ENCODE measurements at places on chromosomes 5 and 9.

GRCh38 chr9:22922222-22922621 is 475.6 kb downstream of the DMRTA1 start:
- DNase-seq: no peak

- no peak for DNase-seq
Measured at GRCh38 chr9:125630436-125630835, 76.6 kb downstream of the MAPKAP1 start.

- DNase-seq: no peak
Measured at GRCh38 chr5:123856766-123857165, 344.8 kb downstream of the CSNK1G3 start.

DNA sequence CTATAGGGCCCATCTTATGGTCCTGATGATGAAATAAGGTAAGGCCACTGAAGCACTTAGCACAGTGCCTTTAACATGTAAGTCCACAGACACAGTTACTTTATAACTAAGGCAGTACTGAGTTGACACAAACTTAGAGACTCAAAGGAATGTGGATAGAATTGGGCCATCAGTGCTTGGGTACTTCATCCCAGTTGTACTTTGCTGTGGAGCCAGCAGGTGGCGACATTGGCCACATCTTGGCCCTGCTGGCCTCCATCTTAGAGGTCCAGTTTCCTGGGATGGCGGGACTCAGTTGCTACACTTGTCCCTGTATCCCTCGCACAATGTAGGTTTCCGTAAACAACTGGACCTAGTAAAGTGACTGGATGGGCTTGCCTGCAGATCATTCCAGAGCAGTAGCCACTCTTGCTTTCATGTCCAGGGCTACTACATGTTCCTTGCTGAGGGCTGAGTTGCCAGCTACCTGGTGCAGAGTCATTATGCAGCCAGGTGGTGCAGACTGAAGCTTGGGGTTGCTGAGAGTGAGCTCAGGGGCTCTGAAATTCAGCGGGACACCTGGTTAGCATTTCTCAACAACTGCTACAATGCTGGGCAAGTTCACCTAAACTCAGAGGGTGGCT is 10.6 kb downstream of the MTAP start:
- peak; percentile 67 for DNase-seq

DNA sequence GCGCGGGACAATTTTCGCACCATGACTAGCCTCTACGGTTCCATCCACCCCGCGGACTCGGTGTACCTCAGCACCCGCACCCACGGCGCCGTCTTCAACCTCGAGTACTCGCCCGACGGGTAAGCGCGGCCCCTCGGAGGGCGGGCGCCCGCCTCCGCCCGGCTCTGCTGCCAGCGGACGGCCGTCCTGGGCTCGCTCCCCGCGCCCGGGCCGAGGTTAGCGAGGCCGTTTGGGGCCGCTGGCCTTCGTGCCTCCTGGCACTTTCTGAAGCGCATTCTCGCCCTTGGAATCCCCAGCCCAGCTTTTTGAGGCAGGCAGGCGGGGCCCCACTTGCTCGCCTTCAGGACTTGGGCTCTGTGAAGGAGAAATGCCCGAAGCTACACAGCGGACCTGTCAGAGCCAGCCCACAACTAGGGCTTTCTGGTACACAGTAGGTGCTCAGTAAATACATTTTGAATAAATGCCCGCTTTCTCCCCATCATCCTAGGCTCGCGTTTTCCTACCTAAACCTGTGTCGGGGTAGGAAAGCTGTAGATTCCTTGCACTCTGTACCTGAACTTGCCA is 772 bp downstream of the DCAF10 start:
- DNase-seq: peak; percentile 31

DNA sequence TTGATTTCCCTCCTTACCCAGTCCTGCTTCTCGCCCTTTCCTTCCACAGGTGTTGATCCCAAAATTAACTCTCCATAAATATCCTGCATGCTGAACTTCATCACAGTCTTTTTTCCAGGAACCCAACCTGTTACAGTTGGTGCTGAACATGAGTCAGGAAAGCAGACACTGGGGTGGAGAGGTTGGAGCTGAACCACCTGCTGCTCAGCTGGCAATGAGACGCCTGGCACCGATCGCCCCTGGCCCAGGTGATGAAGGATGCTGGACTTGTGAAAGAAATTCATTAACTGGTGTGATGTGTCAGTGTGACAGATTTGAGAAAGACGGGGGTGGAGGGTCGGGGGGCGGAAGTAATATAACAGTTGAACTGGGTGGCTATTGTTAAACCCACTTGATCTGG is 30.6 kb downstream of the CPLX2 start:
- no peak for DNase-seq

- no peak for DNase-seq
Measured at GRCh38 chr5:116004248-116004647, 28.0 kb upstream of the ARL14EPL start.

- peak; percentile 32 for DNase-seq
Measured at GRCh38 chr5:82560561-82560960, 282.4 kb upstream of the RPS23 start.

GRCh38 chr9:81103597-81104471 is 585.5 kb downstream of the TLE1 start:
- no peak for DNase-seq

GRCh38 chr9:14994738-14995137 is 84.5 kb upstream of the FREM1 start:
- no peak for DNase-seq

DNA sequence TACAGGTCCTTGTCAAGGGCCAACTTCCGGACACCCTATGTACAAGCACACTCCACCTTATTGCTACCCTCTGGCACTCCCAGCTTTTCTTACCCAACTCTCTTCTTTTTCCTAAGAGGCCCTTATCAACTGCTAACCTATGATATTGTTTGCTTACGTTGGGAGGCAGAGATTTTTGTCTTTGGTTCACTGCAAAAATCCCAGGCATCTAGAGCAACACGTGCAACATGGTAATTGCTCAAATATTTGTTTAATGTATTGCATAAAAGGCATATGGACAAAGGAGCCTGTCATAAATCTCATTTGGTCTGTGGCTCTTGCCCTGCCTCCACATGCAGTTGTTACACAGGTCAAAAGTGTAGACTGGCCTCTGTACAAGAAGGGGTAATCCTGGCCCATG is 35.8 kb upstream of the ATP10B start:
- DNase-seq: no peak

DNA sequence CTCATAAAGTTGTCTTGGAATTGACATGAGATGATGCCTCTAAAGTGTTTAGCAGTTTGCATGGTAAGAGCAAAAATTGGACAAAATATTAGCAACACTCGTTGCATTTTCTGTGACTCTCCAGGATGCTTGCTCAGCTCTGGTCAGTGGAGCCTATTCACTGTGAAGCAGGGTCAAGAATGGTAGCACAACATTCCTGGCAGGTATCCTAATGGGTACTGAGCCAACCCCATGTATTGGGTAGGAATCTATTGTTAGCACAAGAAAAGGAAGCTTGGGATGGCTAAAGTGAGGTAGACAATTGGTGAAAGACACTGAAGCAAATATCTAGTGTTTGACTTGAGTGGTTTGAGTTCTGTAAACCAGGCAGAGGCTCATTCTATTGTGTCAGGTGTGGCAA is 10.4 kb upstream of the ACTBL2 start:
- DNase-seq: no peak

GRCh38 chr5:57176350-57176857 is 2.5 kb downstream of the GPBP1 start:
- DNase-seq: peak; percentile 78

DNA sequence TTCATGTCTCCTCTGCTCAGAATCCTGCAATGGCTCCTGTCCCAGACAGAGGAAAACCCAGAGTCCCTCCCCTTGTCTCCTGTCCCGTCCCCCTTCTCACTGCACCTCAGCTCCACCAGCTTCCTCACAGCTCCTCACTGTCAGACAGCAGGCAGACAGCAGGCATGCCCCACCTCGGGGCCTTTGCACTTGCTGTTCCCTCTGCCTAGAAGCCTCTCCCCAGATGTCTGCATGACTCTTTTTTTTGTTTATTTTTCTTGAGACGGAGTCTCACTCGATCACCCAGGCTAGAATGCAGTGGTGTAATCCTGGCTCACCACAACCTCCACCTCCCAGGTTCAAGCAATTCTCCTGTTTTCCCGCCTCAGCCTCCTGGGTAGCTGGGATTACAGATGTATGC is 8.8 kb upstream of the SLC6A7 start:
- DNase-seq: no peak

DNA sequence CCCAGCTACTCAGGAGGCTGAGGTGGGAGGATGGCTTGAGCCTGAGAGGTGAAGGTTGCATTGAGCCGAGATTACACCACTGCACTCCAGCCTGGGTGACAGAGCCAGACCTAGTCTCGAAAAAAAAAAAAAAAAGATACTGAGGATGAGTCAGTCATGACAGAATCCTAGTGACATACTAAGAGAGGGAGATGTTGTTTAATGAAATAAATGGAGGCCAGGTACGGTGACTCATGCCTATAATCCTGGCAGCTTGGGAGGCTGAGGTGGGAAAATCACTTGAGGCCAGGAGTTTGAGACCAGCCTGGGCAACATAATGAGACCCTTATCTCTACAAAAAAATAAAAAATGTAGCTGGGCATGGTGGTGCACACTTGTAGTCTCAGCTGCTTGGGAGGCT is 107.2 kb downstream of the ZFAND5 start:
- DNase-seq: no peak

DNA sequence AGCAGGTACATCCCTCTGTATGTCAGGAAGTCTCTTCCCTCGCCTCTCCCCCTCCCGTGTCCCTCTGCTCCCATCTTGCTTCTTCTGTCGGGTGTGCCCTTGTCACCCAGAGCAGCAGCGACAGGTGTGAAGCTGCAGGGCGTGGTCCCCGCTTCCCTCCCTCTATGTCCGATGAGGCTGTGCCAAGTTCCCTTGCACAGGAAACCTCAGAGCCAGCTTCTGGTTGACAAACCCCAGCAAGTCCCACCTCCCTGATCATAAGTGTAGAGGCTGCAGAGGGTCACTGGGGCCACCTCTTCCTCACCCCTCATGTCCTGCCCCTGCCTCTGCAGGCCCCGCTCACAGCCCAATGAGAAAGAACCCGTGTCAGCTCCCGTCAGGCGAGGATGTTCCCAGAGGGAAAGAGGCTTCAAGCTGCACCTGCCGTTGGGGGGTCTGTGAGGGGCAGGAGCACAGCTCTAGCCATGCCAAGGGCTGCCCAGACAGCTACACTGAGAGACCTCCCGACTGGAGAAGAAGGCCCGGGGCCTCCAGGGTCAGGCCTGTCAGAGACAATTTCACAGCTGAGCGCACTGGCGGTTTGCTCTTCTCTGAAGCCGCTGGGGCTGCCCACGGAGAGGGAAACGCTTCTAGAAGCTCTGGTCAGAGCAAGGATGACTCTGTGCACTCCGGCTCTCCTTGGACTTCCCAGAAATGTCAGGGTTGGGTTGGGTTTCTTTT is 73.3 kb downstream of the AK8 start:
- DNase-seq: peak; percentile 57

- no peak for DNase-seq
Measured at GRCh38 chr9:89755821-89756220, 151.0 kb downstream of the GADD45G start.

- peak; percentile 29 for DNase-seq
Measured at GRCh38 chr5:123916345-123917121, 404.6 kb downstream of the CSNK1G3 start.

DNA sequence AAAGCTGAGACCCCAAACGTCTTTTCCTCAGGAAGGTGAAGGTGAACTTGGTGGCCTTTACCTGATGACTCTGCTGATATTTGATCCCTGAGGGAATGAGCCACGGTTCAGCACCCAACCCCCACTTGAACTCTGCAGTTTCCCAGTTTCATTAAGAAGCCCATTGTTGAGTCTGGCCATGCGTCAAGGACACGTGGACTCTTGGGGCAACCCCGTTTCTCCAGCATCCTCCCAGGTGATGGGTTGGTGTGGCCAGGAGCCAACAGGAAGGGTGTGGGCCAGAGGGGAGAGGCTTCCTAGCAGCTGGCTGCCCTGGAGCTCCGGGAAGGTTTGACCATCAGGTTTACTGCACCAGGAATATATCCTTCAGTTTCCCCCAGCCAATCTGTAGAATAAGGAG is 59.5 kb upstream of the GNE start:
- DNase-seq: peak; percentile 79

DNA sequence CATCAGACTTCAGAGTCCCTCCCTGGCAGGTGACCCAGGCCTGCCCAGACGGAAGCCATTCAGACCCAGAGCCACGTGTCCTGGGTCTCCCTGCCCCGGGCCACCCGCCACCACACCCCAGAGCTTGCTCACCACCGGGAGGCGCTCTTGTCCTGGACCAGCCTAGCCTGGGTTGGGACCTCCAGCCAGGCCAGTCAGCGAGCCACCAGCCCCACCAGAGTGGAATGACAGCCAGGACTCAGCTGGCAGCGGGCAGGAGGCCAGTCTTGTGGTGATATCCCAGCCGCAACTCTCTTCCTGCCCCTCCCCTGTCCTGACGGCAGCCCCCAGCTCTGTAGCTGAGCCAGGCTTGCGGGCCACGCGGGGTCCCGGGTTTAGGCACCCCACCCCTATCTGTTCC is 1.7 kb upstream of the PTGDS start:
- no peak for DNase-seq

GRCh38 chr9:131578731-131579504 is 33.6 kb downstream of the PRRT1B start:
- DNase-seq: peak; percentile 57

DNA sequence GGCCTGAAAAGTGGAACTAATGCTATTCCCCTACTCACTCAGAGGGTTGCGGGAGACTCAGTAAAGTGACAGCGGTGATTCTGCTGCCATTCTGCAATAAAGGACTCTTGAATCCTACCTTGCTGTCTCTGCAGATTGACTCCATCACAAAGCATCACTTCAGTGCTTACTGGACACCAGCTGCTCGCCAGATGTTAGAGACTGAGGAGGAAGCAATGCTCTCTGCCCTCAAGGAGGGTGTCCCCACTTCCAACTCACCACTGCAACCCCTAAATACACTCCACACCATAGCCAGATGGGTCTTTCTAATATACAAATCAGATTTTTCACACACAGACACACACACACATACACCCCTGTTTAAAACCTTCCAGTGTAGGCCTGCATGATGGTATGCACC is 21.4 kb downstream of the TTLL11 start:
- DNase-seq: no peak

GRCh38 chr5:41778410-41778809 is 91.8 kb downstream of the OXCT1 start:
- no peak for DNase-seq
